ENCODE measurements at places on chromosomes 11 and 22.

GRCh38 chr22:32055069-32055468 lies 12.0 kb downstream of the SLC5A1 start:
- DNase-seq, result no peak

GRCh38 chr11:122871302-122871701 lies 11.3 kb upstream of the JHY start:
- DNase-seq, result no peak

DNA sequence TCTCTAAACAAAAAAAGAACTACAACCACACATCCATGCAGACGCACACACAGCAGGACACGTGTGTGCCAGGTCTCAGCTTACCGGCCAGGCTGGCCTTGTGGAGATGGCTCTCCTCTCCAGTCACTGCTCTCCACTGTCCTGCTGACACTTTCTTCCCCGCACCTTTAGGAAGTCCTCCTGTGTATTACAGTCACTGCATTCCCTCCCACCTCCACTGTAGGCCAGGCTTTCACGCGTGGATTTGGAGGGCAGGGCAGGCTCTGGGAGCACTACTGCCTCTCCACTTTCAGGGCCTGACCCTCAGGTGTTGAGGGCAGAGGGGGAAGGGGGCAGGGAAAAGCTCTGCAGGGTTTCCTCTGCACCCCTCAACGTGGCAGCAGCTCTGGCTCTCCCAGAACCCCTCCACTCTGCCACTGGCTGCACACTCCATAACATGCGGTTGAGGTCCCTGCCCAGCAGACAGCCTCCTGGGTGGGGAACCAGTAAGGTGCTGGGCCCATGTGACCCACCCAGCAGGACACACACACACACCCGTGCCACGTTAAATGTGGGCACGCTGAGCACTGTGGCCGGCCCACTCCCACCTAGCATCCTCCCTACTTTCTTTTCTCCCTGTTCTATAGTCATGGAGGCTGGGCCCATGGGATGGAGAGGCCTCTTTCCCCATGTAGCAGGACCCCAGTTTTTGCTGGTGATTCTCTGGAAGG lies 107.0 kb upstream of the PITPNB start:
- no peak for DNase-seq

GRCh38 chr11:64742087-64742888 lies 1.7 kb downstream of the RASGRP2 start:
- no peak for DNase-seq

DNA sequence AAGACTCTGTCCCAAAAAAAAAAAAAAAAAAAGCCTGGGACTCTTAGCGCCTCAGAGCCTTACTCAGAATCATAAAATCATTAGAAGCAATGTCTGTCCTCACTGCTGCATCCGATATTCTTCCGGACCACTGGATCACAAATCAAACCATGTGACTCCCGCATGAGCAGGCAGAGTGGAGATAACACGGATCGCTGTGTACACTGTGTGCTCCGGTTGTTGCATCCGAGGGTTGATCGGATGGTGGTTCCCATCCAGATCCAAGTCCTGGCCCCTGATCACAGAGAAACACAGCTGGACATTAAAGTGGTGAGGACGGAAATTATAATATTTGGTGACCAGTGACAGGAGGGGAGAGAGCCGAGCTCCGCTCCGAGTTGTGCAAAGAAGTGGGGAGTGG lies 9.7 kb upstream of the TXNRD2 start:
- no peak for DNase-seq

- no peak for DNase-seq
Observed at GRCh38 chr11:132937016-132937415, 595.3 kb downstream of the OPCML start.

DNA sequence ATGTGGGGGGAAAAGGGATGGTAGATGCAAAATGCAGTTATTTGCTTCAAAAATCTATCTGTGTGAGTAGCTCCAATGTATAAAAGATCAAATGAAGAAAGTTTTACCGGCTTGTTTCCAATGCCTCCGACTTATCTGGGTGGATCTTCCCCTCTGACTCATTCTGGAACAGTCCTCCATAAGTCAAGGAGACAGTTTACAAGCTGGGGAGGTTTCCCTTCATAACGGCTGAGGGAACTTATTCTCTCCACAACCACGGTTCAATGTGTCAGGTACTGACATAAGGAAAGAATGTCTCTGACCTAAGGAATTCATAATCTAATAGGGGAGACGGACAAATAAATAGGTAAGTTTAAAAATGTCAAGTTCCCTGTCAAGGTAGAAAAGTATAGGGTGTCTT lies 49.7 kb upstream of the BIRC3 start:
- DNase-seq, result no peak

DNA sequence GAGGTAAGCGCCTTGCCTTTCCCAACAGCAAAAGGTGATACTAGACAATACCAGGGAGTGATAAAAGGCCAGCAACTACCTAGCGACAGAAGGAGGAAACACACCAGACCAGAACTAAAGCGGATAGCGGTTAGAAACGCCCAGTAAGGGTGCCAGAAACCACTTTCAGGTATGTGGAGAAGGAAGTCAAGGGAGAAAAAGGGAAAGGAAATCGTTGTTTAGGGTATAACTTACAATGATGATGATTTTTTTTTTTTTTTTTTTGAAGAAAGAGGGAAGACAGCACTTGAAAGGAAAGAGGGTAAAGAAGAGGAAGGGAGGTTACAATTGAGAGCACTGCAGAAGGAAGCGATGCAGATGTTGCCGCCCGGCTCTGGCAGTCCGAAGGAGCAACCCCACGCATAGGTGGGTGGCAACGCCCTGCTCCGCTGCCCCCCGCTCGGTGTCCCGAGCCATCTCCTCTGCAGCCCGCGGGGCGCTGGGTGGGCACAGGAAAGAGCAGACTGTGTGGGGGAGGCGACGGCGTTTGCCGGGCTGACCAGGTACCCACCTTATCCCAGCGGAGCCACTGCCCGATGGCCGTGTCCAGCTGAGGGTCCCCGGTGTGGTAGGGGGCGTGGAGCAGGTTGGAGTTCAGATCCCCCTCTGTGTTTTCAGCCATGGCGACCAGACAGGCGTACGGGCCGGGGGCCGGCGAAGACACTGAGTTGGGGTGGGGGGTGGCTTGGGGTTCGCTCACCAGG lies 561 bp downstream of the PGM2L1 start:
- DNase-seq, result peak; percentile 75

DNA sequence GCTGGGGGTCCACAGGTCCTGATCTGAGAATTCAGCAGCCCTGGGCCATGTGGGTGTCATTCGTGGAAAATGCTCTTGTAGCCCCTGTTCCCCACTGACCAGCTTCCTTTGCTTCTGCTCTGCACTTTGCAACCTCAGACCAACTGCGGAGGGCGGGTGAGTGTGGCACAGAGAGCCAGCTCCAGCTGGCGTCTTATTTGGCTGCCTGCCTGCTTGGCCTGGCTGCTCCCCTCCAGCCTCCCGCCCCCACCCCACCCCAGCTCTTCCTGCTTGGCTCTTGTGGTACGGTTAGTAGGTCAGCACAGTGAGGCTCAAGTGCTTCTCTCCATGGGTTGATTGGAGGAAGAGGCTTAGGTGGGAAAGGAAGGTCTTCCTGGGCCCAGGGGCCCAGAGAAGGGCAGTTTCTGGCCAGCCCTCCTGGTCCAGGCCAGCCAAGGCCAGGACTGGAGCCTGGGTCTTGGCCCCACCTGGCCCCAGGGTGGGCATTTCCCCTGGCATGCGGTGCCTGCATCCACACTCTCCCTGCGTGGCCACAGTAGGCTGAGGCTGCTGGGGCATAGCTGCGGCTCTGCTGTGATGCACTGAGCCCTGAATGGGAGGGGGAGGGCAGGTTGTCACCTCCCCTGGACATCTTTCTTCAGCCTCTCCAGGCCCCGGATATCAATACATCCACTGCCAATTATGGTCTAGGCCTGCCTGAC lies 26.5 kb downstream of the MYO7A start:
- DNase-seq, result no peak

GRCh38 chr11:19768815-19769214 lies 56.2 kb downstream of the NAV2 start:
- no peak for DNase-seq

DNA sequence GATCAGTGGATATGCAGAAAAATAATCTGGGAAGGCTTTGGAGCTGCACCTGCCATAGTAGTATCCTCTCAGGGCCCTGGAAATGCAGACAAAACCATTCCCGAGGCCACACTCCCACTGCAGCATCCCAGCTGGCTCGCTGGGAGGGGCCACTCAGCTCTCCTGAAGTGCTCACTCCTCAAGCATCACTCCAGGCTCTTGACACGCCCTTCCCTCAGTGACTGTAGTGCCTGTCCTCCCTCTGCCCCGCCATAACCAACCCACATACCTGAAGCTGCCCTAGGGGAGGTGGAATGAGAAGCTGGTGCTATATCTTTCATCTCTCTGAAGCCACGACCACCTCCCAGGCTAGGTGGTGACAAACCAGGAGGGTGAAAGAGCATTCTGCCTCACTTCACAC lies 4.8 kb downstream of the DSCAML1 start:
- DNase-seq, result no peak

GRCh38 chr11:73961321-73961720 lies 10.5 kb downstream of the DNAJB13 start:
- DNase-seq, result no peak

DNA sequence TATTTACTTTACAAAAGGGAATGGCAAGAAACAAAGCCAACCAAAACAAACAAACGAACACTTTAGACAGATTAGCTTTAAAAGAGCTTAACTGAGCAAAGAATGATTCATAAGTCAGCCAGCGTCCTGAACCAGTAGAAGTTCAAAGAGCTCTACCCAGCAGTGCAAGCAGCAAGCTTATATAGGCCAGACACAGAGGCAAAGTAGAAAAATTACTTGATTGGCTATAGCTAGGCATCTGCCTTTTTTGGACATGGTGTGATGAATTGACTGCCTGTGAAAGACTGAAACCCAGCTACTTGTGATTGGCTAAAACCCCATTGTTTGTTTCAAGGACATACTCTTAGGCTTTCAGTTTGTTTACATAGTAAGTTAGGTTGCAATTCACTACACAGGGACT lies 2120.0 kb upstream of the RAG2 start:
- DNase-seq, result no peak

DNA sequence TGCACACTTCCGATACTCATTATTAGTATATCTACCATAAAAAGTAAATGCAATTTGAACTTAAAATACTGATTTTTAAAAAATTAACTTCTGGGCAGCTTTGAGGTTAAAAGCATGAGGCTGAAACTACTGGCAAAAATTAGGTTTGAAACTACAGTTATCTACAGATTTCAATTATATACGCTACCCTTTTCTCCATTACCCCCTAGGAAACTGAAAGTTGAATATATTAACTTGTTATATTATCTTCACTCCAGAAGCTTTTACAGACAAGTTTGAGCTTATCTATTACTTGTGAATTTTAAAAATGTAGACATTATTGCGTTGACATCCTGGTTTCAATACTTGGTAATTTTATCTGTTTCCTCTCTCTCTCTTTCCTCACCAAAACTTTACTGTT lies 96.7 kb upstream of the DDI1 start:
- no peak for DNase-seq

- DNase-seq, result no peak
Observed at GRCh38 chr22:37355174-37355573, 72.1 kb downstream of the ELFN2 start.

DNA sequence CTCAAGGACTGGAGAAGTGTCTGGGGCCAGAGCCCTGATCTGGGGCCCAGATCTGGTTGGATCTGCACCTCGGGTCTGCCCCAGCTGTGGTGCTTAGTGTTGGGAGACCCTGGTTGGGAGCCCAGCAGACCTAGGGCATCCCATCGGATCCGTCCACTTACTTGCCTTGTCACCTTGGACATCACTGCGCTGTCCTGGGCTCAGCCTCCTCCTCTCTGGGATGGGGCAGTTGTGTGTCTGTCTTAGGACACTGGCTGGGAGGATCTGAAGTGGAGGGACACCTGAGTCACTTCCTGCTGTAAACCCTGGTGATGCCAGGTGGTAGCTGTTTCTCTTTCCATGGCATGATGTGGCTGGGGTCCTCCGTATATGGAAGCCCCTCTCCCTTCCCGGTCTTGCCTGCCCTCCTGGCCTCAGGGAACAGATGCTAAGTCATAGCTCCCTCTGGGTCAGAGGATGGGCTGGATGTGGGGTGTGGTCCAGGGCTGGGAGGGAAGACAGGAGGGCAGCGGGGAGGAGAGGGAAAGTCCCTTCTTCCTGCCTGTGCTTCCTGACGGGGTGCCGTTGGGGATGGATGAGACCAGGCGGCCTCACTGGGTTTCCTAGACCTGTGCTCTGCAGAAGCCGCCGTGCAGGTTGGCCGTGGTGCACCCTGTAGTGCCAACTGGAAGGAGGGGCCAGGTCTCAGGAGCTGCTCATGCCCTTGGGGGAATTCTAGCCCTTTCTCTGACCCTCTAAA lies 12.1 kb upstream of the OMP start:
- DNase-seq, result no peak

DNA sequence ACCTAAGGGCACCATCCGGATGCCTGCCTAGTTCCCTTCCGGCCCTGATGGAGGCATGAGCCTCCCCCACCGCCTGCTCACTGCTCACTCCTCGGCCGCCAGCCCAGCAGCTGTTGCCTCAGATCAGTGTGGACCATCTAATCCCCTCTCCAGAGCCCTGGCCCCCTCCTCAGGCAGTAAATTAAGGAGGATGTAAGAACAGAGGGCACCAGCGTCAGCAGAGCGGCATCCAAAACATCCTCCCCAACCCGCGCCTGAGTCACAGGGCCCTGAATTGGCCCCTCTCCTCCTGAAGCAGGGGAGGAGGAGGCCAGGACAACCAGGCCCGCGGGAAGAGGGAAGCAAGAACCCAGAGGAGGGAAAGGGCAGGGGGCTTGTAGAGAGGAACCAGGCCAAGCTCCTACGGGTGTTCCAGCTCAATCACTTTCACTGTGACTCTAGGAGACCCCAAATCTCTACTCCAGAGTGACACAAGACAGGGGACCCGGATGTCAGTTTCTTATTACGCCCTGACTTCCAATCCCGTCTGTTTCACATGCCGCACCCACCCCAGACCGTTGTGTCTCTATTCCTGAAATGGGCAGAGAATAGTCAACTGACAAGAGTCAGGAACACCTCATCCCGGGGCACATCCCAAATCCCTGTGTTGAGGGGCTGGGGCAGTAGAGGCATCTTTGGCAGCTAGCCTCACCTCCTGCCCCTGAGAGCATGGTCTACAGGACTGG lies 31.3 kb upstream of the MYOD1 start:
- no peak for DNase-seq

- no peak for DNase-seq
Observed at GRCh38 chr22:47228767-47229166, 466.3 kb downstream of the TBC1D22A start.

- no peak for DNase-seq
Observed at GRCh38 chr11:84297570-84297969, 1011.4 kb upstream of the CCDC90B start.

DNA sequence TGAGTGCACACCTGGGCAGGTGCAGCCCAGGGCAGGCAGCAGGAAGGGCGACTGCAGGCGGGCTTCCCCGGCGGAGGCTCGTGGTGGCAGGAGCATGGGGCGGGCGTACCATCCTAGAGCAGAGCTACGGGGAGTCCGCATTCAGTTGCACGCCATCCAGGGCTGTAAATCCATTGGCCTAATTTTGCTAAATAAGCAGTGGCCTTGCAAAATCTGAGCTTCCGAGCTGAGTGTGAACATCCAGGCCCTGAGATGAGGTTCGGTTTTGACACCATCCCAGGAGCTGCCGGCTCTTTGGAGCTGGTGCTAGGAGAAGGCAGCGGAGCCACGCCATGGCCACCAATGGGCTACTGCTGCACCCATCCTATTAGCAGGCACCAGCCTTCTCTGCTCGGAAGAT lies 664.8 kb downstream of the BRD1 start:
- no peak for DNase-seq
